Ascending aorta (tissue), 2 donors: ENCODE measurements at places on chromosomes 5 and 9.
A peak's percentile ranks its signal among the peaks of the same experiment; 100 is the strongest.

GRCh38 chr5:95912029-95912428 lies 49.6 kb downstream of the ELL2 start:
- DNase-seq = no peak

DNA sequence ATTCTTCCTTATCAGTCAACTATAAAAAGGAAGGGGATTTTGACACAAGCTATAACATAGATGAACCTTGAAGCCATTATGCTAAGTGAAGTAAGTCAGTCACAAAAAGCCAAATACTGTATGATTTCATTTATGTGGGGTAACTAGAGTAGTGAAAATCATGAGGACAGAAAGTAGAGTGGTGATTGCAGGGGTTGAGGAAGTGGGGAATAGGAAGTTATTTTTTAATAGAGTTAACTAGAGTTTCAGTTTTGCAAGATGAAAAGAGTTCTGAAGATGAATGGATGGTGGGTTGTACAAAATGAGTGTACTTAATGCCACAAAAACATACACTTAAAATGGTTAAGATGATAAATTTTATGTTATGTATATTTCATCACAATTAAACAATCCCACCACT lies 65.4 kb upstream of the FAM174A start:
- no peak for DNase-seq

GRCh38 chr5:76497986-76498717 lies 95.1 kb downstream of the IQGAP2 start:
- DNase-seq = no peak

GRCh38 chr5:65030056-65030455 lies 261.3 kb downstream of the CWC27 start:
- no peak for DNase-seq

DNA sequence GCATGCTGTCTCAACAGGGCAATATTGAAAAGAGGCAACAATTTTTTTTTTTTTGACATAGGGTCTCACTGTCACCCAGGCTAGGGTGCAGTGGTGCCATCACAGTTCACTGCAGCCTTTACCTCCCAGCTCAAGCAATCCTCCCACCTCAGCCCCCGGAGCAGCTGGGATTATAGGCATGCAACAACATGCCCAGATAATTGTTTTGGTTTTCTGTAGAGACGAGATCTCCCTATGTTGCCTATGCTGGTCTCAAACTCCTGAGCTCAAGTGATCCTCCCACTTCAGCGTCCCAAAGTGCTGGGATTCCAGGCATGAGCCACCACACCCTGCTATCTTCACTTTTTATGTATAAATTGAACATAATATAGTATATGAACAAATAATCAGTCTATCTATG lies 47.6 kb downstream of the PRELID2 start:
- no peak for DNase-seq

GRCh38 chr5:40680741-40681362 lies 1.1 kb downstream of the PTGER4 start:
- DNase-seq = no peak

GRCh38 chr9:72855321-72855720 lies 97.5 kb downstream of the ALDH1A1 start:
- no peak for DNase-seq

DNA sequence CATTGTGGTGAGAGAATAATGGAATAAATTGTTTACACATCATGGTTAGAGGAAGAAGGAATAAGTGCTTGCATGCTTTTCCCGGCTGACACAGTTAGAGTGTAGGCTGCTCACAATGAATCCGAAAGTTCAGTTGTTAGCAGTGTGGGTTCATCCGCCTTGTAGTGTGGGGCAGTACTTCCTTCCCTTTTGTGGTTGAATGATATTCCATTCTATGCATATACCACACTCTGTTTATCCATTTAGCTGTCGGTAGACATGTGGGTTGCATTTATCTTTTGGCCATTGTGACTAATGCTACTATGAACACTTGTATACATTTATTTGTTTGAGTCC lies 84.0 kb downstream of the COL5A1 start:
- DNase-seq = no peak

GRCh38 chr5:170491479-170491878 lies 12.3 kb upstream of the KCNIP1 start:
- DNase-seq = no peak

DNA sequence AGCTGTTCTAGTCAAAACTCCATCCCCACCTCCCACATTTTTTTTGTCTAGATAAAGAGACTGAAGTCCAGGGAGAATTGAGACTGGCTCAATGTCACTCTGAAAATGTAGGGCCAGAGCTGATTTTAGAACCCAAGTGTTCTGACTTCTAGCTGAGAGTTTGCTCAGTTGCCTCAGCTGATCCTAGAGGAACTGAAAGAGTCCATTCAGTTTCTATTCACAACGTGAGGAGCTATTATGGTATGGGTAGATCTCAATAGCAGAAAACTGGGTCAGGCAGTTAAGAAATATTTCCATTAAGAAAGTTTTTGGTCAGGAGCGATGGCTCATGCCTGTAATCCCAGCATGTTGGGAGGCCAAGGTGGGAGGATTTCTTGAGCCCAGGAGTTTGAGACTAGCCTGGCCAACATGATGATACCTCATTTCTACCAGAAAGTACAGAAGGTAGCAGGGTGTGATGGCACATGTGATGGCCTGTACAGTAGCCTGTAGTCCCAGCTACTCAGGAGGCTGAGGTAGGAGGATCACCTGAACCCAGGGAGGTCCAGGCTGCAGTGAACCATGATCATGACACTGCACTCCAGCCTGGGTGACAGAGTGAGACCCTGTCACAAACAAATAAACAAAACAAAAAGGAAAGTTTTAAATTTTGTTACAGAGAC lies 61.7 kb downstream of the GLRA1 start:
- no peak for DNase-seq

DNA sequence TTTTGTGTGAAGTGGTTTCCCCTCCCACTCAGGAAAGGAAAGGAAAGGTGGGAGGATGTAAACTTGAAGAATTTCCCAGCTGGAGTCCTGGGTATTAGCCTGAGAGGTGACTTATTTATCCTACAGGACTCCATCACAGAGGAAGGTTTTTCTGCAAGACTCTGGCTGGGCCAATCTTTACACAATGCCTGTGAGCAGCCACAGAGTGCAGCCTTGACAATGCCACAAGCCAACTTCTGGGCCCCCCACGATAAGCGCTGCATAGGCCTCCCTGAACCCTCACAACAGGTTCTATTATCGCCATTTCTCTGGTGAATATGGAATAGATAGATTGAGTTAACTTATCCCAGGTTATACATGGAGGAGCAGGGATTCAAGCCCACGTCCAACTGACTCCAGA lies 12.4 kb downstream of the TTC39B start:
- no peak for DNase-seq

DNA sequence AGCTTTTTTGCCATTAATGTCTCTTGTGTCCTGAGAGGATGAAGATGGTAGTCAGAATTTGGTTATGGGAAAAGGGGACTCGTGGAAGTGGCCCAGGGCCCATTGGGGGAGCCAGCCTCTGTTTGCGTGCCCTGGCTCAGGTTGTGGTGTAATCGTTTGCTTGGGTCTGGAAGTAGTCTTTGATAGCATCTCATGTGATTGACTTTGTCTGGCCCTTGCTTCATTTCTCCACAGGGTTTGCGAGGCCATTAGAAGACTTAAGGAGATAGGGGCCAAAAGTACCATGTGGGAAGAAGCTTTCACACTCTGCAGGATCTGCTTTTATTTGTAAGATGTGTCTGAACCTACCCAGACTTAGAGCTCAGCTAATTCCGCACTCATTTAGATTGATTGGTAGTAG lies 114.5 kb downstream of the FGF1 start:
- no peak for DNase-seq

GRCh38 chr5:10593531-10594181 lies 29.8 kb downstream of the ANKRD33B start:
- no peak for DNase-seq

- DNase-seq = peak; percentile 87
These were observed 1.1 kb upstream of the NTRK2 start for GRCh38 chr9:84668196-84669012.

GRCh38 chr5:1727571-1727970 lies 72.1 kb downstream of the MRPL36 start:
- DNase-seq = no peak

GRCh38 chr9:5917888-5918287 lies 27.2 kb downstream of the MLANA start:
- no peak for DNase-seq

- DNase-seq = no peak
These were observed 8.4 kb upstream of the RGS7BP start for GRCh38 chr5:64497386-64497785.

DNA sequence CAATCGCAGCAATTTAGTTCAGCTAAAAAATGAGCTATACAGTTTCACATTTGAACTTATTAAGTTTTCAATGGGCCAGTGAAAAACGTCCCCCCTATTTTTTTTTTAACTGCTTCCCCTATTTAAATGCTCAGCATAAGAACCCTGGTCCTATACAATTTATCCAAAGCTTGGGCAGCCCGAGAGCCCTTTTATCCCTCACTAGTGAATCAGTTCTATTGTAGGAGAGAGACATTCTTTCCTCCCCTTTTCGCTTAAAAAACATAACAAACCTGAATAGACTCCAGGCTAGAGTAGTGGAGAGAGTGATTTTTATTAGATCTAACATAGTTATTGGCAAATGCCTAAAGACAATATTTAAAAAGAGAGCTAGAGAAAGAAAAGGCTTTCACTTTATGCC lies 1.4 kb downstream of the LIX1 start:
- DNase-seq = no peak

GRCh38 chr9:70352356-70352755 lies 62.1 kb downstream of the KLF9 start:
- DNase-seq = no peak

DNA sequence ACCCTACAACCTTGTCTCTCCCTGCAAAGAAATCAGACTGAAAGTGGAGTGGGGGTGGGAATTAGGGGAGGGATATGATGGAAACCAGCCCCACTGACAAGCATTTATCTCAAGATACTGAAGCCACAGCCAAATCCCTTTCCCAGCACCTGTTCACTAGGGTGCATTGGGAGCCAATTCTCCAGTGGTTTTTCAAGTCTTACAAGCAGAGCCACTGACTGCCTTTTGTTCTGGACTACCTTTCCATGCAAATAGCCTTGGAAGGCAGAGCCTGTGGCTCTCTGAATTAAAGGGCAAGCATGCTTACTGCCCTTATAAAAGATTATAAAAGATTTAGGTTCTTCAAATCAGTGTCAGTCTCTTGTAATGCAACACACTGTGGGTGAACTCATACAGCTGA lies 8.8 kb upstream of the GGTA1 start:
- DNase-seq = no peak

DNA sequence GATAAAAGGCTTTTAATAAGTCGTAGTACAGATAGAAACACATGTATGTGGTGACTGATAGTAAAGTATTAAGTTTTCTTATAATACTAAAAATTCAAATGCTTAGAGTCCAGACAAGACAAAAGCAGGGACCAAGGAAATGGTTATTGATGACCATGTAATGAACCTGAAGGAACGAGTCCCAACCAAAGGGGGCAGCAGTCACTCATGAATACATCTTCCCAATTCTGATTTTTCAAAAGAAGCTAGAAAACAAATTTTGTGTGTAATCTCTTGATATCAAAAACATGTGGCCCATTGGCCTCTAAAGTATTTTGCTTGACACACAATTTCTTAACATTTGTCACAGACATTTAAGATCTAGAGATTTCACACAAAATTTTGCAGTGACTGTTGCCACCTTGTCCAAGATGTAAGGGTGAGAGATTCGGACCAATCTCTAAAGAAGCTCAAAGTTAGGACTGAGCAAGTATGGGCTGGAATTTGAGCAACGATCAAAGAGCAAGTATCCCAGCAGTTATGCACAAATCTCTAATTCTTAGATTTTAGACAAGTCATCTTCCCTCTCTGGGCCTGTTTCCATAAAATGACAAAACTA lies 66.8 kb downstream of the ARL15 start:
- no peak for DNase-seq

DNA sequence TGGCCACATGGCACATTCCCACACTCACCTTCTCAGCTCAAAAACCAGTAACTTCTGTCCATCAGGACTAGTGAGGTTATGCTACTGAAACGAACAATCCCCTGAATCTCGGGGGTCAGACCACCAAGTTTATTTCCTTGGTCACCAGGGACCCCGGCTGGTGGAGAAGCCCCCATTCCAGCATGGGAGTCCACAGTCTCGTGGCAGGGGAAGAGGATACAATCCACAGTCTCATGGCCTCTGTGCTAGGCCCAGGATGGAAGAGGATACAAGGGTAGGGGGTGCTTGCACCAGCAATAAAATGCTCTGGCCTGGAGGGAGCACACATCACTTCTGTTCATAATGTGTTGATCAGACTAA lies 7.4 kb upstream of the CARD19 start:
- peak; percentile 11 for DNase-seq

- DNase-seq = no peak
These were observed 1.6 kb downstream of the PDGFRB start for GRCh38 chr5:150153957-150154617.

DNA sequence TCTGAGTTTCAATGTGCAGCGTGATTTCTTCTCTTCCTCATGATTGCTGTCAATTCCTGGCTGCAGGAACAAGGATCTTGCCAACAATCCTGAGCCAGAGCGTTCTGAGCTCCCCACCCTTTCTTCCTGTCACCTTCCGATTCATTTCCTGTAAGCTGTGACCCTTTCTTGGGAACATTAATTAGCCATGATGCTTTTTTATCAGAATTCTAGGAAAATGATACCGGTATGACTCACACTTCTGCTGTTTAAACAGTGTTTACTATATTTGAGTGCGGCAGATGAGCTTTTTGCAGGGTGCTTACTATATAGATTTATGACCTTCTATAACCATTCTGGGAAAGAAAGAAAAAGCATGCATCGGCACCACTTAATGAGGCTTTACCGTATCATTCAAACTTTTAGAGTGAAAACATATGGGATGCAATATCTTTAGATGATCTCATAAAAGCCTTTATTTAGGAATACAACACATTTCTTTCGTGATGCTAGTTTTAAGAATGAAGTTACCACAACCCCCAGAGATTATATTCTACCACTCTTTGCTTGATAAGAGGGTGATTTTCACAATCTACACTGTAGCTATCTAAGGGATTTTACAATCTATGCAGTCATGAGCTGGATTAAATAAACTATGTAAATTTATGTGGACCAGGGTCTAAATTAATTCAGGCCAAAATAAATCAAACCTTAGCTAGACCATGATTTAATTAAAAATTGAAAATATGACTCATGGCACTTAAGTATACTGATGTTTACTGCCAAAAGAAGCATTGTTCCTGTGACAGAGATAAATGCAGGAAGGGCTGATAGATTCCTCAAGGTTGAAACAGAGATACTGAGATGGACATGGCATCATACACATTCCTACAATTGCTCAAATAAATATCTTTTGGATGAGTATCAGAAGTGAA lies 38.0 kb upstream of the OSMR start:
- no peak for DNase-seq

DNA sequence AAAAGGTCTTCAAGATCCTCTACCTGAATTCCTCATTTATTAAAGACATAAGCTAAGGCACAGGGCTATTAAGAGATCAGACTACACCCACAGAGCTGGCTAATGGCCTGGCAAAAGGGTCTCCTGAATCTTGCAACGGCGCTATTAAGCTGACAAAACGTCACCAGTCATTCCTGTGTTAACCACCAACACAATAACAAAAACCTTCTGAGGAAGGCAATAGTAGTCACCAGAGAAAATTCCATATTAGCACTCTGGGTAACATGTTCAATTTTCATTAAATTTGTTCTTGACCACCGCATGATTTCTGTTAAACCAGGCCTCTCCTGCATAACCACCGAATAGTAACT lies 77.0 kb downstream of the GNAQ start:
- DNase-seq = no peak
